Activated CD4-positive, alpha-beta memory T cell treated with anti-CD3 and anti-CD28 coated beads, Interleukin-2, amount 10 ng/mL, durations not matched to agents 7 days and 5 days (primary cell): ENCODE measurements at places on chromosomes 2 and 18. TPM values are rescaled to one million over a fixed set of nuclear protein-coding genes. Genes with fewer than 3 reads are reported as not detected.

GRCh38 chr2:202406445-202406978 is 30.4 kb downstream of the BMPR2 start:
- H3K27me3 ChIP-seq = no peaks in the 10 kb centered on the region
- H3K36me3 ChIP-seq = no peaks in the 10 kb centered on the region
- H3K27ac ChIP-seq = no peak overlapping the region
- no peak for DNase-seq
- H3K4me3 ChIP-seq = no peak overlapping the region

DNA sequence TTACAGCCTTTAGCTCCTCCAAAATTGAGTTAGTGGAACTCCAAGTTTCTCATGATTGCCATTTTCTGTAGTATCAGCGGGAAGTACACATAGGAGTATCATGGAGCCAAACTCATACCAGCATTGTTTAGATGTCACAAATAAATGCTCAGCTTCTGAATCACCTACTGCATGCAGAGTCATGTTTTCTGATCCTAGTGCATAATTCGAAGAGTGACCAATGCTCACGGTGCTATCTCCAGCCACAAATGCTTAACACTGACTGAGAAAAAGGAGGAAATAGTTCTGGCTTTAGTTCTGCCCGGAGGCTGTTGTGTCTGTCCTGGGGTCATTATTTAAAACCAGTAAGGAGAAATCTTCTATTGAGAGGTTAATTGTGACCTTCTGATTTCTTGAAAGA is 45.4 kb upstream of the LRATD1 start:
- H3K4me1 ChIP-seq = no peaks in the 10 kb centered on the region
- no peaks in the 10 kb centered on the region for H3K36me3 ChIP-seq
- H3K4me3 ChIP-seq = no peak overlapping the region
- no peak for DNase-seq
- no peaks in the 10 kb centered on the region for H3K27me3 ChIP-seq

DNA sequence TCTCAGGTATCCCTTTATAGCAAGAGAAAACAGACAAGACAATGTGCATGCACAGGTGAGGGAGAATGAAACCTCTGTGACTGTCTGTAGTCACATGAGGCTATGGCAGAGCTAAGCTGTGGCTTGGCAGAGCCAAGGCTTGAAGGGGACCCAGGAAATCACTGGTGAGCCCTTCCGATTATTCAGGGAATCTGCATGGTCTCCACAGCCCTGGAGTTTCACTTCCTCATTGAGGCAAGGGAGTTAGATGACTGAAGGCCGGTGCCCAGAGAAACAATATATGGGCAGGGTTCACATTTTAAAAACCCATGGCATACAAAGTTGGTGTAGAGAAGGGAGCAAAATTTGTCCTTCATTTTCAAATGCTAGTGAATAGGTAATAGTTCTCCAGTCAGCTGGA is 144.4 kb upstream of the REV1 start:
- H3K27ac ChIP-seq = no peak overlapping the region
- H3K4me3 ChIP-seq = no peak overlapping the region
- no peaks in the 10 kb centered on the region for H3K27me3 ChIP-seq

DNA sequence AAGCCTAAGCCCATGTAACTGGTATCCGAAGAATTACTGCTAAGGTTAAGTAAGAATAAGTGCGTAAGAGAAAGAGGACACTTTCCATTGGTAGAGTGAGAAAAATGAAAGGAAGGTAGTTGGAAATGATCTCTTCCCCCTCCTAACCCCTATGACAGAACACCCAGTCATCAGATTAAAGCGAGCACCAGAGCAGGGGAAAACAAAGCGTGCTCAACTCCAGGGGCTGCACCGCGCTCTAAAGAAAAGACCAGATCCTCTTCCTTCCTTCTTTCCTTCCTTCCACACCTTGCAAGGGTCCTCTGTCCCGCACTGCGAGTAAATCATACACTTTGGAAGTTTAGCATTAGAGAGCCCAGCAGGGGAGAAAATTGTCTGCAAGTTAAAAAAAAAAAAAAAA is 971 bp upstream of the CDH7 start:
- H3K4me3 ChIP-seq = no peak overlapping the region
- no peaks in the 10 kb centered on the region for H3K36me3 ChIP-seq
- peaks cover 7% of the 10 kb centered on the region for H3K27me3 ChIP-seq
- H3K27ac ChIP-seq = no peak overlapping the region
- H3K4me1 ChIP-seq = no peaks in the 10 kb centered on the region

DNA sequence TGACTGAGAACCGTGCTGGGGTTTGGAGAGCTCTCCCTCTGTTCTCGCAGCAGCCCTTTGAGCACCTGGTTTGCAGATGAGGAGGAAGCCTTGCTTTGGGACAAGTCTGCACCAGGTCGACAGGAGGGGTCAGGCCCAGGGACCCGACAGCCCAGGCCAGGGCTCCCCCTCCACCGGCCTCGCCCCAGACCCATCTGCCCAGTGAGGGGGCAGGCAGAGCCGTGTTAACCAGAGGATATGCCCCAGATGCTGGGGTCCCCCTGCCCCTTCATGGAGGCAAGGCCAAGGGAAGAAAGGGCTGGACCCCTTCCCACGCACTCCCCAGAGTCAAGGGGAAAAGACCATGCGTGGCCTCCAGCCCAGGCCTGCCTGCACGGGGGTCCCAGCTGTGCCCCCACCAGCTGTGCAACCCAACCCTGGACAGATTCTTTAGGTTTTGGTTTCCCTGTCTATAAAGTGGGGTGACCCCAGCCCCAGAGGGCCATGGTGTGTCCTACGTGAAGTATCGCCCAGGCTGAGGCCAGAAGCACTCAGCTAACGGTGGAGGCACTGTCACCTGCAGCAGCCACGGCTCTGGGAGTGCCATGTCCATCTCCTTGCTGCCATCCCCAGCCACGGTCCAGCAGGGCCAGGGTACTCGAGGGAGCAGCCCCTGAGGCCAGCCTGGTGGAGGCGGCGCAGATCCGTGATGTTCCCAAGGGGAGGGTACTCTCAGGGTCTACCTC is 4.8 kb upstream of the SNED1 start:
- no peak overlapping the region for H3K27ac ChIP-seq
- no peak for DNase-seq
- no peak overlapping the region for H3K4me3 ChIP-seq
- H3K27me3 ChIP-seq = peaks cover 9% of the 10 kb centered on the region
- peaks cover 3% of the 10 kb centered on the region for H3K4me1 ChIP-seq

DNA sequence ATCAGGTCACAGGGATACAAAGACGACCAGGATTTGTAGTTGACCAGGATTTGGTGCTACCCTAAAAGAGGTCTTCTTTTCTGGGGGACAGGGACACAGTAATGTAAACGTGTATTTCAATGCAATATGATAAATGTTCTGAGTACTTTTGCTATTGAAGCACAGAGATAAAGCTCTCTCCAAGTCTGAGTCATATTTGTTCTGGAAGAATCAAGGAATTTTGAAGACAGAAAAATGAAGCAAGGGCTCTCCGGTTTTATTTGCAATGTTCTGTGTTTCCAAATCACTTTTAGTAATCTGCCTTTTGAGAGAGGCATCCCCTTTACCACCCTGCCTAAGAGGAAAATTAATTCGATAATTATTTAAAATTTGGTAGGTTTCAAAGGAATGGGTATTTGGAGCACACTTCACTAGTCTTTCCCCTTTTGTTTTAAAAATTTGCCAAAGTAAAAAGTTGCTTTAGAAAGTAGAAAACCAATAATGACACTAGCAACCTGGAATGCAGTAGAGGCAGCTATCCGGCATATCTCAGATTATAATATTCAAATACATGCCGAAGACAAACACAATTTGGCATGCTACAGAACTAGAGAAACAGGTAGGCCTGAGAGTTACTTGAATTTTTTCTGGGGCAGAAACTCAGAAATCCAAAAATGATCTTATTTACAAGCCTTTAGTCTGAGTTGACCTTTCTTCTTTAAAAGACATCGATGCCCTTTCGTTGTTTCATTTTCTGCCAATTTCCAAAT is 82.7 kb downstream of the MREG start:
- H3K27me3 ChIP-seq = peaks cover 8% of the 10 kb centered on the region
- no peak overlapping the region for H3K27ac ChIP-seq
- H3K36me3 ChIP-seq = no peaks in the 10 kb centered on the region
- DNase-seq = no peak
- peaks cover 15% of the 10 kb centered on the region for H3K4me1 ChIP-seq
- no peak overlapping the region for H3K4me3 ChIP-seq

GRCh38 chr18:58348517-58348916 is 280.4 kb downstream of the ALPK2 start:
- H3K27me3 ChIP-seq = peaks cover under 1% of the 10 kb centered on the region
- H3K36me3 ChIP-seq = no peaks in the 10 kb centered on the region
- H3K4me1 ChIP-seq = no peaks in the 10 kb centered on the region
- no peak overlapping the region for H3K27ac ChIP-seq
- H3K4me3 ChIP-seq = no peak overlapping the region

DNA sequence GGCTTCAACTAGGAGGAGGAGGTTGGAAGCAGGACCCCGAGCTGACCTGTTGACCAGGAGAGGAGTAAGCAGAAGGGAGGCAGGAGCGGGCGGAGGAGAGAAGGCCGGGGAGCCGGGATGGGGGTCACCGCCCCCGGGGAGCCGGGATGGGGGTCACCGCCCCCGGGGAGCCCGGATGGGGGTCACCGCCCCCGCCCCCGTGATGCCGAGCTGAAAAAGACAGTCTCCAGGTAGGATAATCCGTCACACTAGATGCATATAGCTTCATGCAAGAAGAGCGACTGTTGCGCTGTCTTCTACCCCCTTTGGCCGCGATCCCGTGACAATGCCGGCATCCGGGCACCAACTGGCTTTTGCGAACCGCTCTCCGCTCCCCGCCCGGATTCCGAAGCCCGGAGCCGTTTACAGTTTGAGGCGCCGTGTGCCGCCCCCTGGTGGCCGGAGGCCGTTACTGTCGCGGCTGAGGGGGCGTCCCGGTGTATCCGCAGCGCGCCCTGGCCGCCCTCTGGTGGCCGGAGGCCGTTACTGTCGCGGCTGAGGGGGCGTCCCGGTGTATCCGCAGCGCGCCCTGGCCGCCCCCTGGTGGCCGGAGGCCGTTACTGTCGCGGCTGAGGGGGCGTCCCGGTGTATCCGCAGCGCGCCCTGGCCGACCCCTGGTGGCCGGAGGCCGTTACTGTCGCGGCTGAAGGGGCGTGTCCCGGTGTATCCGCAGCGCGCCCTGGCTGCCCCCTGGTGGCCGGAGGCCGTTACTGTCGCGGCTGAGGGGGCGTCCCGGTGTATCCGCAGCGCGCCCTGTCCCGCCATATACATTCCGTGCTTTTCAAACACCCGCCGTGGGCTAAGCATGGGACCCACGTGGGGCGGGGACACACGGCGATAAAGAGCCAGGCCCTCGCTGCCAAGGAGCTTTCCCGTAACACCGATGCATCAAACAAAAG is 89.6 kb downstream of the ACTR3 start:
- H3K27ac ChIP-seq = no peak overlapping the region
- no peaks in the 10 kb centered on the region for H3K27me3 ChIP-seq
- H3K4me1 ChIP-seq = peaks cover 13% of the 10 kb centered on the region
- DNase-seq = peak; percentile 73
- H3K36me3 ChIP-seq = peaks cover 34% of the 10 kb centered on the region

GRCh38 chr2:144705328-144706245 is 185.7 kb upstream of the ZEB2 start:
- DNase-seq = no peak
- no peaks in the 10 kb centered on the region for H3K36me3 ChIP-seq
- H3K4me3 ChIP-seq = no peak overlapping the region
- H3K4me1 ChIP-seq = no peaks in the 10 kb centered on the region

DNA sequence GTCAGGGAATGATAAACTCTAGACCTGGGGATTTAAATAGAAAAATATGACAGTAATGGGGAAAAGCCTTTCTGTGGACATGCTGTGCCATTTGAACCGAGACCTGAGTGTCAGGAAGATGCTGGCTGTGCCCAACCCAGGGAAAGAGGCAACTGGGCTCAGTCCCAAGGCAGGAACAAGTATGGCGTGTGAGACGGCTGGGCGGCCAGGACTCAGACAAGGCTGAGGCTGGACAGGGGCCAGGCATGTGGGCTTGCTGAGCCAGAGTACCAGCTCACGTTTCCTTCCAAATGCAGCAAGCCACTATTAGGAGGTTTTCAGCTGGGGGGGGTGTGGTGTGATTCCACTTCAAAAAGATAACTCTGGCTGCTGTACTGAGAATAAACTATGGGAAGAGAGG is 92.4 kb downstream of the INPP5D start:
- no peaks in the 10 kb centered on the region for H3K27me3 ChIP-seq
- H3K4me1 ChIP-seq = peaks cover 27% of the 10 kb centered on the region
- H3K27ac ChIP-seq = peak overlapping the region; percentile 27

DNA sequence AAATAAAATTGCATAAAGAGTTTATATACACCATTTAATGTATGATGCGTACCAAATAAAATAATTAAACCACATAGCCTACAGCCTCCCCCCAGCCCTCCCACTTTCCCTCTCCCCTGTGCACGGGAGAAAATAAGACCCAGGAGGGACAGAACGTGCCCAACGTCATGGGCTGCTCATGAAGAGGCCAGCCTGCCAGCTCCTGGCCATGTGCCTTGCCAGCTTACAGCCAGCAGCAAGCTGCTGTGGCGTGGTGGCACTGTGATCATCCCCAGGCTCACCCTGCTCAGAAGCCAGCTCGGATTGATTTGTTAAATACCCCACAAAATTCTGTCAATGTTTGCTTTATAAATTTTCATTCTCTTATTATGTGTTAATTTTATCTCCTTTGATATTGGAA is 7.6 kb downstream of the GPR148 start:
- no peaks in the 10 kb centered on the region for H3K36me3 ChIP-seq
- H3K4me1 ChIP-seq = no peaks in the 10 kb centered on the region
- H3K4me3 ChIP-seq = no peak overlapping the region
- H3K27ac ChIP-seq = no peak overlapping the region

ABCG5 gene
- total RNA-seq = not detected

SPEG gene
- total RNA-seq = 1.1 TPM
